Activated CD8-positive, alpha-beta memory T cell treated with anti-CD3 and anti-CD28 coated beads for 4 hours (primary cell): ENCODE measurements at places on chromosomes 5 and 9.

DNA sequence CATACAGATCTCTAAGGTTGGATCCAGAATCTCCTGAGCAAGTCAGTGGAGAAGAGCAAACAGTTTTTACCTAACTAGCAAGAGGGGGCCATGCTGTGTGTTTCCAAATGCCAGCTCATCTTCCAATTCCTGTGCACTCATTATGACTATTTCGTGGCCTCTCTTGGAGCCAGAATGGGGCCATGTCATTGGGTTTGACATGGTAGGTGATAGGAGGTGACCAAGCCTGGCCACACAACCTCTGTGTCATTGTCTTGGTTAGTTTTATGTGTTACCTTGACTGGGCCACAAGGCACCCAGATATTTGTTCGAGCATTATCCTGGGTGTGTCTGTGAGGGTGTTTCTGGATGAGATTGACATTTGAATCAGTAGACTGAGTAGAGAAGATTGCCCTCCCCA lies 206.2 kb downstream of the HSPA4 start:
- DNase-seq, result no peak

- DNase-seq, result no peak
These were observed 187.0 kb upstream of the TRPM3 start for GRCh38 chr9:71308454-71308853.

GRCh38 chr5:168779333-168779732 lies 200.2 kb upstream of the PANK3 start:
- no peak for DNase-seq

DNA sequence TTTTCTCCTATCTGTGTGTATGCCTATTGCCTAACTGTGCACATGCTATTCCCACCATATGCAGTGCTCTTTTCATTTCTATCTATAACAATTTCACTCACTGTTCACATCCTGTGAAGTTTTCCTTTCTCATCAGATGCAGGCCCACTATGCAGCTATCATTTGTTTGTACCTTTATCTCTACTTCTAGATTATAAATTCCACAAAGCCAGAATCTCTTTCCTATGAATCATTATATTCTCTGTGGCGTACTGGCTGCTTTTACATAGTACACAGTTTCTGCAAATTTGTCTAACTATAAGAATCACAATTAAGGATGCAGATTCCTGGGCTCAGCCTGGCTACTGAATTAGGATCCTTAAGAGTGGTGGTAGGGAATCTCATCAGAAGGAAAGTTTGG lies 600.8 kb upstream of the ARRDC3 start:
- no peak for DNase-seq

DNA sequence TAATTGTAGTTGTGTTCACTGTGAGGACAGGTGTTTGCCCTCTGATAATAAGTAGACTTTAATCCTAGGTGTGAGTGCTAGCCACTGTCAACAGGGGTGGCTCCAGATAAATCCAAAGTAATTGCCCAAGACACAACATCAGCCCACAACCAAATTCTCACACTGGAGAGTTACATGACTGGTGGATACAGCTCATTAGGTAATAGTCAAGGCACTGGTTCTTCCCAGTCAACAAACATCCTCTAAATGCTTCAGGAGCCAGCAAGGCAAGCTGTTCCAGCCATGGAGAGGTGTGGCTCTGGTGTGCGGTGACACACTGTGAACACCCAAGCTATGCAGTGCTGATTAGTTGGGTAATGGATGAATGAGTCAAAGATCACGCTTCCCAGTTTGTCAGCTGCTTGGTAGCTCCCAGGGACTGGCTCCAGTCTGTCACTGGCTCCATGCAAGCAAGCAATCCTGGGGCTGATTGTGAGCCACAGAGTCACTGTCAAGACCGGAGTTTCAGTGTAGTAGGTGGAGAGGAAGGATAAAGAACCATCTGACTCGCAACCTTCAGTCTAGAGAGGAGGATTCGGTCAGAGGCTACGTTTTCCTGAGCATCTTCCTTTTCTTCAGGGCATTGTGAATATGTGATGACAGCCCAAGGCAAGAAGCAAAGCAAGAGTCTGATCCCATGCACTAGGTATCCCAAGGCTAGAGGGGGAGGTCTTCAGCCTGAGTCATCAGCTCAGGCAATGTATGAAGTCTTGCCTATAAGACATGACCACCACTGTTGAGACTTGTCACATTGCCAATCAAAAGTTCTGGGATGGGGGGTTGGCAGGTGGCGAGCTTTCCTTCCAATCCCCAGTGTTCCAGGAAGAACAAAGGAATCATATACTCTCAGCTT lies 63.1 kb downstream of the UGCG start:
- no peak for DNase-seq

DNA sequence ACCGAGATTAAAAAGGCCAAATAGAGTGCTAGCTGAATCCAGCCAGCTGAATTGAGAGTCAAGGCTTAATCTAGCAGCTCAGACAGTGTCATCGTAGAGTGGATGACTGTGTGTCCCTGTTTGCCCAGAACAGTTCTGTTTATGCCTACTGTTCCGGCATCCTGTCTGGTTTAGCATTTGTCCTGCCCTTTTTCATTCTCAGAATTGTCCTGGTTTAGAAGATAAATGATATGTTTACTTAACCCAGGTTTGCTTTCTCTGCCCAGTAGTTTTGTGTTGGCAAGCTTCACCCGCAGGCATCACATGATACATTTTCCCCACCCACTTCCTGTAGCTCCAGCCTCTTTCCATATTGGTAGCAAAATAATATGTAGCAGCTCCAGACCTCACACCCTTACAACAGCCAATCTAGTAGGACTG lies 41.3 kb upstream of the ZSWIM6 start:
- no peak for DNase-seq
